GM12878 (cell line): ENCODE measurements at places on chromosomes 2 and 18.
A peak's percentile ranks its signal among the peaks of the same experiment; 100 is the strongest.

DNA sequence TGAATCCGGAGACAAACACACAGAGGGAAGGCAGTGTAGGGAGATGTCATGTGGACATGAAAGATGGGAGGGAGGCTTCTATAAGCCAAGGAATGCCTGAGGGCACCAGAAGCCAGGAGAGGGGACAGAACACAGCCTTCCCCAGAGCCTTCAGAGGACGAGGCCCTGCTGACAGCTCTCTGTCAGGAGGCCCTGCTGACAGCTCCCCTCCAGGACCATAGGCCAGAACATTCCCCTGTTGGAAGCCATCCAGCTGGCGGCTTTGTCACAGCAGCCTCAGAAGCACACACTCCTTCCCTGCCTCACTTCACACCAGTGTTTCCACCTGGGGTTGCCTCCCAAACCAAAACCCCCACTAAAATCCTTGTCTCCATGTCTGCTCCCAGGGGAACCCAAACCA is 171.3 kb upstream of the ID2 start:
- DNase-seq, result no peak

DNA sequence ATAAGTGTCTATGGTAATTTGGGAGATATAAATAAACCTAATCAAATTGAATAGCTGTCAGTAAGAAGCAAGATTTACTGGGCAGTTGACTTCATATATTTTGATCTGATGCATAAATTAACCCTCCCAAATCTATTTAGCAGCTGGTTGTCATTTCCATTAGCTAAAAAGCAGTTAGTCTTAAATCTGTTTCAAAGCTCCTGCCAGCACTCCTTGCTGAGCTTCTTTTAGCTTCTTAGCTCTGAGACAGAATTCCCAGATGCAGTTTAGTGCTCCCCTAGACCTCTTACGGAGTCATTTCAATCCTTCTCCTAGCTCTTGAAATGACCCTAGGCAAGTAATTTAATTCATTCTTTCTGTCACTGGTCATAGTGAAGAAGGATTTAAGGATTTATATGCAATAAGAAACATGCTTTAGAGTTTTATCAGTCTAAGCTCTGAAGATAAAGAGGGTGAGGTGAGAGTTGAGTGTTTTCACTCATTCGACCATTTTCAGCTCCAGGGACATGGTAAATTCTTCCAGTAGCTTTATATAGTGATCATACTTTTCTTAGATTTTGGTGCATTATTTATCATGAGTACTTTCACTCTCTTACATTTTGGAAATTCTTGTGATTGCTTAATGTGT is 98.9 kb downstream of the PHLPP1 start:
- no peak for DNase-seq

GRCh38 chr18:76620321-76621170 is 125.5 kb upstream of the ZNF516 start:
- DNase-seq, result peak; percentile 9

- no peak for DNase-seq
Observed at GRCh38 chr2:159450180-159450579, 163.7 kb upstream of the WDSUB1 start.

DNA sequence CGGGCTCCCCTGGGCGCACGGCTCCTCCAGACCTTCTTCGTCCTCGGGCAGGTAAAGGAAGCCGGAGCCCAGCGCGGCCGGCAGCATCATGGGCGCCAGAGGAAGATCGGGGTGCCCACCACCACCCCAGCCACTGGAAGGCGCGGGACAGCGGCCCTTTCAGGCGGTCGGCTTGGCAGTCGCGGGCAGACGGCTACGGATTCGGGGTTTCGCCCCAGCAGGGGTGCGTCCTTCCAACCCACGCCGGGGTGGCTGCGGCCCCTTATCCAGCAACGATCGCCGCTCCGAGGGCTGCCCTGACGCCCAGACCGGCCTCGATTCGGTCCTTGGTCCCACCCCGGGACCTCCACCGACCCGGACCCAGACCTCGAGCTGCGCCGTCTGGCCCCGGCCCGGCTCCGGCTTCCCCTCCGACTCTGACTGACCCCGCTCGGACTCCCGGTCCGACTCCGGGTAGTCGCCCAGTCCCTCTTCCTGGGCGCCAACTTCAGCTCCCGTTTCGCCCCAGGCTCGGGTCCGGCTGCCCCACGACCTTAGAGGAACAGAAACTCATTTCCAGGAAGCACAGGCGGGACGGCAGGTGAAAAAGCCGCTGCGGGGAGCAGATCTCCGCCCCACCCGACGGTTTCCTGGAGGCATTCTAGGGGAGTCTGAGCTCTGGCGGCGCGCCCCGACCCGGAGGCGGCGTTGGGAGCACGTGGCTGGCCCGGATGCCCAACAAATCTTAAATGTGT is 30.2 kb upstream of the SSB start:
- no peak for DNase-seq

GRCh38 chr2:8251291-8251690 is 430.6 kb upstream of the ID2 start:
- no peak for DNase-seq
